BE2C (cell line): ENCODE measurements at places on chromosomes 13 and 19.

- no peak for DNase-seq
Observed at GRCh38 chr13:90171649-90172048, 1175.8 kb upstream of the MIR17HG start.

DNA sequence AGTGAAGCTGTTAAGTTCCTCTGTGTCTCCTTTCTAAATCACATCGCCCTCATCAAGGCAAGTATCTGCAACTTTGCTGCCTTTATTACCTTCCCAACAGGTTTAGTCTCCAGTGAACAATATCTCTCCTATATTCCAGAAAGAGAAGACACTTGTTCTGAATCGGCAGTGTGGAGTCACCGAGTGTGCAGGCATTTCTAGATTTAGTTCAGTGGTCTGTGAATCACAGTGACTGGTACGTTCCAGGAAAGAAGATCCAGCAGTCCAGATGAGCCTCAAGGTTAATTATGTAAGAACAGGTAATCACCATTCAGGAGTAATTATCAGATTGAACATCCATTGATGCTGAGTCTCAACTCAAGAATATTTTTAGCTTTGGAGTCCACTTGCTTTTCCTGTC, 497.0 kb downstream of the FOXO1 start:
- DNase-seq = no peak

- DNase-seq = no peak
Observed at GRCh38 chr13:105914291-105915036, 621.0 kb downstream of the EFNB2 start.

DNA sequence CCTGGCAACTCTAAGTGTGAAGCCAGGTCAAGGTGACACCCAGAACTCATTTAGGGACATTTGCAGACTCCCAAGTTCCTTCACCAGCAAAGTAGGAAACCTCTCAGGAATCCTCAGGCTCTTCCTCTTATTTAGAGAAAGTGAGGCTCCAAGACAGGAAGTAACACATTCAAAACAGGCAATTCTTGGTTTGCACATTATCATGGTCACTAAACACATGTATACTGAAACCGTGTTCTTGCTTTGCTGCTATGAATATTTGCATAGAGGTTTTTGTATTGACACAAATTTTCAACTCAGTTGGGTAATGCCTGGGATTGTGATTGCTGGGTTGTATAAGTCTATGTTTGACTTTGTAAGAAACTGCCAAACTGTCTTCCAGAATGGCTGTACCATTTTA, 13.2 kb upstream of the URI1 start:
- no peak for DNase-seq

- peak; percentile 50 for DNase-seq
Observed at GRCh38 chr19:44644402-44645016, 799 bp downstream of the PVR start.

DNA sequence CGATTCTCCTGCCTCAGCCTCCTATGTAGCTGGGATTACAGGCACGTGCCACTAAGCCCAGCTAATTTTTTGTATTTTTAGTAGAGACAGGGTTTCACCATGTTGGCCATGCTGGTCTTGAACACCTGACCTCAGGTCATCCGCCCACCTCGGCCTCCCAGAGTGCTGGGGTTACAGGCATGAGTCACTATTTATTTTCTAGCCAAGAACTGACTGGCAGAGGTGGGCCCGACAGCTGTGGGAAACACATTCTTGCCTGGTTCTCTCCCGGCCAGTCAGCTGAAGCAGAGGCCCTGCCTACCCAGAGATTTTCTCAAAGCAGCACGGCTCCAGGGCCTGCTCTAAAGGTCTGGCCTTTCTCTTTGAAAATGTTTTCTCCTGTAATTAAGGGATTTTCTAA, 108.0 kb downstream of the KCTD15 start:
- no peak for DNase-seq

DNA sequence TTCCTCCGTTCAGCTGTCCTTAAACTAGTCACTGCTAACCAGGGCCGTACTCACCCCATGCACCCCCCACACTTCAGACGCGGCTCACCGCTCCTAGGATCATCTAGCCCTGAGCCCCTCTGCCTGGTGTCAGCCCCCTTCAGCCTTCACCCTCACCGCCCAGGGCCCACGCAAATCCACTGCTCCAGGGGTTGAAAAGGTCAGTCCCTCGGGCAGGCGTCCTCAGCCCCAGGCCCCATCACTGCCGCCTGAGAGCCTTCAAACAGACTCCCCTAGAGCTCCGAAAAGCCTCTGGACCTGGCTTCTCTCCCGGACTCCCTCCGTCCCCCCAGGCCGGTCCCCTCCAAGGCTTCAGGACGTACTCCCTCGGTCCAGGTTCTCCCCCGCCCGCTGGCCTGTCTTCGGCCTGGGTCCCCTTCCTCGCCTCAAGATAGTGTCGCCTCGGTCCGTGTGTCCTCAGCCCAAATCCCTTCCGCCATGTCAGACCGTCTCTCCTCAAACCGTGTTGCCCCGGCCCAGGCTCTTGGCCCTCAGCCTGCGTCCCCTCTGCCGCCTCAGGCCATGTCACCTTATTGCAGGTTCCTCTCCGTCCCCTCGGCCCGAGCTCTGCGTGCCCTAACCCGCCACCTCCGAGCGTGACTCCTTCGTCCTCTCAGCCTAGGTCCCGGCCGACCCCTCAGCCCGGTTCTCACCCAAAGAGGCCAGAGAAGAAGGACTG, 553 bp downstream of the NAPA start:
- DNase-seq = no peak

- DNase-seq = no peak
Observed at GRCh38 chr19:16896146-16897028, 7.6 kb downstream of the F2RL3 start.

GRCh38 chr13:27117952-27118351, 53.7 kb downstream of the USP12 start:
- DNase-seq = no peak

DNA sequence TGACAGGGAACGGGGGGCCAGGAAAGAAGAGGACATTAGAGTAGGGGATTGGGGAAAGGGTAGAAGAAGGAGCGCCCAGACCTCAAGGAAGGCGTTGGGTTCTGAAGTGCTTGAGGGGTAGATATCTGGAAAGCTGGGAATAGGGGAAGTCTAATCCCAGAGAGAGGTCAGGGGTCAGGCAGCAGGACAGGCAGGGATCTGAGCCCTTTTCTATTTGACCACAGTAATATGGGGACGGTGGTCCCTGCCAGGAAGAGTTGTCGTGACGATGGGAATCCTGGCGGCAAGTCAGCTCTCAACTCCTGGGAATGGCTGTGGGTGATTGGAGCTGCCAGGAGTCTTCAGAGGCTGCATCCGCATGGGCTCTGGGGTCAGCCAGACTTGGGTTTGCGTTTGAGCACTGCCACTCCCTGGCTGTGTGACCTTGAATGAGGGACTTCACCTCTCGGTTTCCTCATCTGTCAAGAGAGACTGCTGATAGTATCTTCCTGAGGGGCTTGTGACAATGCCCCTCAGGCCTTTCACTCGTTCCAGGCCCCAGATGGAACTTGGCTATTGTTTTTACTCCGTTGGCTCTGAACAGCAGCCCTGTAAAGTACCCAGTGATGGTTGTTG, 1.3 kb downstream of the AP2A1 start:
- DNase-seq = no peak

DNA sequence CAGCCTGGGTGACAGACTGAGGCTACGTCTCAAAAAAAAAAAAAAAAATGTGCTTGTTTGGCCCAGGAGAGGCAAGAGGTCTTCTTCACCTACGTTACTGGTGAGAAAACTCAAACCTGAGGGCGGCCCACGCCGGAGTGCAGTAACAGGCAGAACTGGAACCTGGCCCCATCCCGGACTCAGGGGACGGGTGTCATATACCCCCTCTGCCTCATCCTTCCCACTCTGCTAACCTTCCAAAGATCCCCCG, 414 bp upstream of the ADAT3 start:
- DNase-seq = no peak

DNA sequence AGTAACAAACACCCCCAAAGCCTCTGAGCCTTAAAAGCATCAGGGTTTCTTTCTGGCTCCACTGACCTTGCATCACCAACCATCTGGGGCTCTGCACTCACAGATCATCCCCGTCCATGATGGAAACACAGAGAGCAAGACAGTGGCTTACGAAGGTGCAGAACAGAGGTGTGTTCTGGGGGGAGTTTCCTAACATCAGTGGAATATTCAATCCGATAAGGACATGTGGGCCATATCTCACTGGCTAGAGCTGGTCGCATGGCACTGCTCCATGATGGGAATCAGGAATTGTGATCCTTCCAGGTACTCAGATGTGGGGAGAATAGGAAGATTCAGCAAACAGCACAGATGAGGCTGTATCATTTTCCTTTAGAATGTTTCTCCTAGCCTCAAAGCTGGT, 457.2 kb downstream of the IRS2 start:
- no peak for DNase-seq
